ENCODE measurements at places on chromosomes 16 and 17.

DNA sequence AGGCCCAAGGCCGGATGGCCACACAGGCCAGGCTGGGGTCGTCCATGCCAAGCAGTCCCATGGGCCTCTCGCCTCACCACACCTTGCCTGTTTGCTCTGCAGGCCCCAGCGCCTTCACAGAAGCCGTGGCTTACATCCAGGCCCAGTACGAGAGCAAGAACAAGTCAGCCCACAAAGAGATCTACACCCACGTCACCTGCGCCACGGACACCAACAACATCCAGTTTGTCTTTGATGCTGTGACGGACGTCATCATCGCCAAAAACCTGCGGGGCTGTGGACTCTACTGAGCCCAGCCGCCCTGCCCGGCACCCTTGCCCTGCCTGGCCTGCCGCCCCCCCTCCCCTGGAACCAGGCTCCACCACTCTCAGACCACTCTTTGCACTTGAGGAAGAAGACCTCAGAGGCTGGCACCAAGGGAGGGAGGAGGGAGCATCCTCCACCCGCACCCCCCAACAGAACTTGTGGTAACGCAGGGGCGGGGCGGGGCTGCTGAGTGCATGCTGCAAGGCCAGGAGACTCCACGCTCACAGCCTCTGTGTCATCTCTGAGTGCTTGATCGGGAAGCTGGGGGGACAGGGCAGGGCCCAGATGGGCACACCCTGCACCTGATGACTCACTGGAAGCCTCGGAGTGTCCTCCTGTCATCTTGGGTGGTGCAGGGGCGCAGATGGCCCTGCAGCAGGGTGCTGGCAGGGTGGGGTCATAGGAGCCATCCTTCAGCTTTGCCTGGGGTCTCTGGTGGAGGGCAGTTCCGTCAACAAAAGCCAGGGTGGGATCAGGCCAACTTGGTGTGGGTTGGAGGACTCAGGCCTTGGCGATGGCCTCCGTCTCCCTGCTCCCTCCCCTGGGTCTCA lies 81.5 kb downstream of the AMFR start:
- no peak for DNase-seq

GRCh38 chr16:27538528-27538927 lies 11.2 kb downstream of the GTF3C1 start:
- DNase-seq = no peak

GRCh38 chr16:46857368-46857945 lies 26.5 kb upstream of the C16orf87 start:
- DNase-seq = no peak

- no peak for DNase-seq
Measured at GRCh38 chr16:20344611-20345010, 7.9 kb downstream of the UMOD start.

- no peak for DNase-seq
Measured at GRCh38 chr17:65417406-65418221, 143.8 kb downstream of the AXIN2 start.

GRCh38 chr17:30332057-30332542 lies 1.8 kb downstream of the TMIGD1 start:
- DNase-seq = peak; percentile 58

- DNase-seq = no peak
Measured at GRCh38 chr17:39688945-39689344, 1.1 kb upstream of the PGAP3 start.

DNA sequence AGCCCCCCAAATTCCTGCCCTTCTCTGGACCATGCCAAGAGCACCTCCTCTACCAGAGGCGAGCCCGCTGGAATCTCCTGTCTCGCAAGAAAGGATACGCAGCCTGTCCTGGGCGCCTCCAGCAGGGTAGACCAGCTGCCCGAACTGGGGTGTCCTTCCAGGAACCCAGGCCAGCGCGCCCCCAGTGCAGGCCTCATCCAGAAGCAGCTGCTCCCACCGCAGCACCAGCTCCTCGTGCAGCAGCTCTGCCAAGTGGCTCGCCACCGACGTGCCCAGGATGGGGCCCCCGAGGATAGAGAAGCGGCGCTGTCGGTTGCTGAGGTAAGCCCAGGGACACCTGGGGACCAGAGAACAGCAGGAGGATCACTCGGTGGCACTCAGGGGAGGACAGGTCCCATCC lies 4.8 kb downstream of the TAF1C start:
- no peak for DNase-seq

DNA sequence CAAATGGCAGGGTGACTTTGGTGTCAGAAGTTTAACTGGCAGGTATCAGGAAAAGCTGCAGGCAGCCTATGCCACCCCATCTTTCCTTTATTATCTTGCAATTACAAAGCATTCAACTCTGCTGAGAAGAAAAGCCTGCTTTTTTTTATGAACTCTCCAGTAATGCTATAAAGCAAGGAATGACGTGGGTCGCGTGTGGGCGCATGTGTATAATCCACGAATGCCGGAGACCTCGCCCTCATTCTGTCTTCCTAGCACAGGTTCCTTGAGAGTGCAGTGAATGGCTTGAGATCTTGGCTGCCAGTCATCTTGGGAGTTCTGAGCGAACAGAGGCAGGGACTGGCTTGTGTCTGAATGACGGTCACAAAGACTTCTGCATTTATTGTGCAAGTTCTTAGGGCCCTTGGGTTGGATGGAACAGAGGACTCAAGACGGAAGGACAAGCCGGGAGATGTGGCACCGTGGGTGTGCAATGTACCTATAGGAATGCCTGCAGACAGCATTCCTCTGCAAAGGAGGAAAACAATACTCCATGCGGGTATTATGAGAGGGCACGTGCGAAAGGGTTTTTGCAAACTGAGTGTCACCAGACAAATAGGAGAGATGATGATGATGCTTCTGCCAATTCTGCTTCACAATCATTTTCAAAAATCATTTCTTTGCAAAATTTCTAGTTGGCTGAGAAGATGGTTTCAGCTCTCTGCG lies 96.1 kb upstream of the ELAC2 start:
- DNase-seq = no peak

DNA sequence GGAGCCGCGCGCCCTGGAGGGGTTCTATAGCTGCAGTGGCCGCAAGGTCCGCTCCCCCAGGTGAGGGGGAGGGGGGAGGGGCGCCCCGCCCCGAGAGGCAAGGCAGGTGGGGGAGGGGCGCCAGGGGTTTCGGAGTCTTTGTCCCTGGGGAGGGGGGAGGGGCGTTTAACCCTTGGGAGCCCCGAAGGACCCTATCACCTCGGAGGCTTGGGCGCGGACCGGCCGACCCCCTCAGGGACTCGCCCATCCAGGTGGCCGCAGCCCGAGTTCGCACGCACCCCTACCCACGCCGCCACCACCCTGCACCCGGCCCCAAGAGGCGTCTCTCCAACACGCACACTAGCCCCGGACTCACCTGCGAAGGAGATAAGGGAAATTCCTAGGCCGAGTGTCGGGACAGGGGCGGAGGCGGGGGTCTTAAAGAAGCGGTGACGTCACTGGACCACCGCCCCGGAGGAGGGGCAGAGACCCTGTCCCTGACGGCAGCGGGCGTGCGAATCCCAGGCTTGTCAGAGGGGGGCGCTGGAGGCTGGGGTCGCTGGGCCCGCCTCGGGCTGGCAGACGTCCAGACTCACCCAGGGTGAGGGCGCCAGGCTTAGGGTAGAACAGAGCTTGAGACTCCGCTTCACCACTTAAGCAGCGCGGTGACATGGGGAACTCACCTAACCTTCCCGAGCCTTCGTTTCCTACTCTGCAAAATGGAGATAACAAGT lies at the start of gene CLDN6:
TSS of gene CLDN6 (minus strand) at position 390 of the 713 bp plus-strand sequence. CDS start 2,162 bp downstream, outside the sequence.
- DNase-seq = no peak

GRCh38 chr17:32185875-32186274 lies 43.6 kb downstream of the RHOT1 start:
- no peak for DNase-seq

DNA sequence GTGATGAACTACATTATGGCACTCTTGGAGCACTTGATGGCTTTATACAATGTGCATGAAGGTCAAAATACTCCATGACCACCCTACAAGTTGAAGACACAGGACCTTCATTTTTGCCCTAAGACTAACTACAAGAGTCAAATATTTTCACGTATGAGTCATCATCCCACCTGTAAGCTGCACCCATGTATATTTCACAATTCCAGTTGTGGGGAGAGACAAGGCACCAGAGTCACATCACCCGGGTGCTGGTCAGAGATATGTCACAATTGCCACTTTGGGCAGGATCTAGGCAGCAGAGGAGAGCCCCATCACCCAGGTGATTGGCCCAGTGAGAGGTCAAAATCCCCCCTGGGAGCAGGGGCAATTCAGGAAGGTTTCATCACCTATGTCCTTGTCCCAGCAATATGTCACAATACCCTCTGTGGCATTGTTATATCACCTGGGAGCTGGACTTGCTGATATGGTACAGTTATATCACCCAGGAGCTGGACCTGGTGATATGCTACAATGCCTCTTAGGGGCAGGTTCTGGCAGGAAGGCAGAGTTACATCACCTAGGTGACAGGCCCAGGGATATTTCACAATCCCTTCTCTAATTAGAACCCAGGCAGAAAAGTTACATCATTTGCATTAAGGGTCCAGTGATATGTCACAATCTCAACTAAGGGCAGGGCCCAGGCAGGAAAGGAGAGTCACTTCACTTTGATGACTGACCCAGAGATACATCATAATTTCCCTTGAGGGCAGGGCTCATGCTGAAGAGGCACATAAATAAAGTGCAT lies 1839.2 kb downstream of the TP53TG3F start:
- no peak for DNase-seq

DNA sequence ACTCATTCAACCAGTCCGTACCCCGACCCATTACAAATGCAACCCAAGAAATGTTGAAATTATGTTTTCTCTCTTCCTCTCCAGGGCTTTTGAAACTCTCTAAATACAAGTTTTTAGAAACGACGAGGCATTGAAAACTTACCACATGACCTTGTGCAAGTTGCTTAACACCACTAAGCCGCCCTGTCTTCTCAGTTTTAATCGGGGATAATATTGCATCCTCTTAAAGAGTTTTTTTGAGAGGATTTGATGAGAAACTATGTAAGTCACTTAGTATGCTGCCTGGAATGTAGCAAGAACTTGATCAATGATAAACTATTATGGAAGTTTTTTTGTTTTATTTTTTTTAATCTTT lies 149.0 kb upstream of the FAM20A start:
- DNase-seq = no peak

- no peak for DNase-seq
Measured at GRCh38 chr17:7107012-7107754, 7.4 kb downstream of the ASGR2 start.

DNA sequence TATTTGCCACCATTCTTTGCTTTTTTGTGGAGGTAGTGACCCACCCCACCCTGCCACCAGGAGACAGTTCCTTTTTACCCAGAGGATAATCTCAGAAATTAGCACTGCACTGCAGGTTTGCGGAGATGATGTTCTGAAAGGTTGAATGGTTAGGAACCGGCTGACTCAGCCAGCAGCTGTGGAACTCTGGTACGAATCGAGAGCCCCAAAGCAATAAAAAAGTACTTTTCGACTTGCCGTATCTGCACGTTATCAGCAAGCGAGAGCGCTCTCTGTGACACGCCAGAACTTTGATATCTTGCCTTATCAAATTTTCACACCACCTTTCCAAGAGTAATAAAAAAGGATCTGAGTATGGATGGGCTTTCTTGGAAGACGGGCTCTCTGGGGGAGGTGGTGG lies 96.3 kb upstream of the EEF2KMT start:
- DNase-seq = no peak

- no peak for DNase-seq
Measured at GRCh38 chr17:43906951-43907424, 348 bp downstream of the MPP2 start.

DNA sequence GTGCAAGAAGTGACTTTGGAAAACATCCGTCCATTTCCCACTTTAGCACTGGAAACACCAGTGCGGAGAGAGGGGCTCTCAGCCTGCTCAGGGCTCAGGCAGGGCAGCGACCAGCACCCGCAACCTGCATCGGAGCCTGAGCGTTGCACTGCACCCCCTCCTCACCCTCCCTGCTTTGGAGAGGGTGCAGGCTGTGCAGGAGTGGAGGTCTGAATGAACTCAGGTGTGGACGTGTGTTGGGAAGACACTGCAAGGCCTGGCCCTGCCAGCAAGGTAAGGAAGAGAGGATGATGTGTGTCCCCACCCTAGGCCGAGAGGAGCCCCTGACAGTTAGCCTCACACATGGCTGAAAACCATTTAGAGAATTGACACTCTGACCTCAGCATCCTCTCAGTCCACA lies 81.8 kb downstream of the NT5M start:
- DNase-seq = no peak

GRCh38 chr16:22007159-22007508 lies 777 bp upstream of the MOSMO start:
- no peak for DNase-seq

DNA sequence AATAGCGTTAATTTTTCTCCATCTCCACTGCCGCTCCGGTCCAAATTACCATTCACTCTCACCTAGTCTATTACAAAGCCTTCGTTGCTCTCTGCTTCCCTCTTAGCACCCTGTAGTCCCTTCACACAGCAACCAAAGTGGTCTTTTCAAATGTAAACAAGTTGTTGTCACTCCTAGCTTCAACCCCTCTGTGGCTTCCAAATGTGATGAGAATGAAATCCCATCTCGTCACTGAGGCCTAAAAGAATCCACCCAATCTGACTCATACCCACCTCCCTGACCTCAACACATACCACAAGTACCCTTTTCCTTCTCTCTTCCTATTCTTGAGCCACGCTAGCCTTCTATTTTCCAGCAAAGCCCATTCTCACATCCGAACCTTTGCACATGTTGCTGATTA lies 2.2 kb upstream of the PELP1 start:
- no peak for DNase-seq

DNA sequence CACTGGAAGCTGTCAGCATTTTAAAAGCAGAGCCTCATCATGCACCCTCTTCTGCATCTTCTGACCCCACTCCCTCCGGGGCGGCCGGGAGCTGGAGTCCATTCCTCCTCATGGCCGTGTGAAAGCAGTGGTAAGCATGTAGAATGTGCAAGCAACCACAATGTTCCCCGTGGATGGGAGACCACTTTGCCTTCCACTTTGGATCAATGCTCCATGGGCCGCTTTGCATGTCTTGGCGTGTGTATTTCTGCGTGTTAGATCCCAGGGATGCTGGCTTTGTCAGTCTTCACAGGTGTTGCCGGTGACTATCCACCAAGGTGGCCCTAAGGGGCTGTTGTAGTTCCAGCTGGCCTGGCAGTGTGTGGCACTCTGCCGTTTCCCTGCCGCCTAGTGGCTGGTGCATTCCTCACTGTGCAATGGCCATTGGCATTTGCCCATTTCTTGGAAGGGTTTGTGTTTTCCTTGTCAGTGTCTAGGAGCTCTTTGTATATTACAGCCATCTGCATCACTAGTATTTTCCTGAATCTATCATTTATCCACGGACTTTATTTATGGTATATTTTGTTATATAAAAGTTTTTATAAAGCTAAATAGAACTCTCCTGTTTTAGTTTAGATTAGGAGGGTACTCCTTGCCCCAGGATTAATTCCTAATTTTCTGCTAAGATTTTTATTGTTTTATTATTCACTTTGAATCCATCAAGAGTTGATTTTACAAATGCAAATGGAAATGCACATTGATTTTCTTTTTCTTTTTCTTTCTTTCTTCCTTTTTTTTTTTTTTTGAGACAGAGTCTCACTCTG lies 5.8 kb upstream of the ALDH3A1 start:
- no peak for DNase-seq

- no peak for DNase-seq
Measured at GRCh38 chr16:51201604-51202003, 50.5 kb upstream of the SALL1 start.

GRCh38 chr17:68152161-68152571 lies 95.7 kb upstream of the AMZ2 start:
- no peak for DNase-seq

- no peak for DNase-seq
Measured at GRCh38 chr16:19784183-19784736, 66.2 kb downstream of the IQCK start.
